COR-L47 (cell line): ENCODE measurements at places on chromosomes 3 and 15.

DNA sequence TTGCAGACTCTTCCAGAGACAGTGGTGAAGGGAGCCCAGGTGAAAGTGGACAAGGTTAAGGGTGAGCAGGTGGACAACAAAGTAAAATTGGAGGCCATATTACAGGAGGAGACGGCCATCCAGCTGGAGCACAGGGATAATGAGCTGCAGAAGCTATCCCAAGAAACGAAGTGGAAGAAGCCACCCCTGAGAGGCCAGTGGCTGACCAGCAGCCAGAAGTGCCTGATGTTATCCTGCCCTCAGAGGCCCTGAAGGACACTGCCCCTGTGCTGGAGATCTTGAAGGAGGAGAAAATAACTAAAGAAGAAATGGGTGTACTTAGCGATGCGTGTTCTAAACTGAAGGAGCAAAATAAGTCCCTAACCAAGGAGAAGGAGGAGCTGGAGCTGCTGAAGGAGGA, 107.6 kb downstream of the SMAD6 start:
- no peak for DNase-seq

GRCh38 chr3:42712688-42713372, 10.2 kb upstream of the HHATL start:
- no peak for DNase-seq

GRCh38 chr3:9403463-9403862, 6.0 kb downstream of the SETD5 start:
- DNase-seq: no peak

GRCh38 chr3:24272875-24273274, 221.8 kb downstream of the THRB start:
- no peak for DNase-seq

- DNase-seq: peak; percentile 64
Observed at GRCh38 chr3:195893516-195893915, 14.8 kb downstream of the TNK2 start.

DNA sequence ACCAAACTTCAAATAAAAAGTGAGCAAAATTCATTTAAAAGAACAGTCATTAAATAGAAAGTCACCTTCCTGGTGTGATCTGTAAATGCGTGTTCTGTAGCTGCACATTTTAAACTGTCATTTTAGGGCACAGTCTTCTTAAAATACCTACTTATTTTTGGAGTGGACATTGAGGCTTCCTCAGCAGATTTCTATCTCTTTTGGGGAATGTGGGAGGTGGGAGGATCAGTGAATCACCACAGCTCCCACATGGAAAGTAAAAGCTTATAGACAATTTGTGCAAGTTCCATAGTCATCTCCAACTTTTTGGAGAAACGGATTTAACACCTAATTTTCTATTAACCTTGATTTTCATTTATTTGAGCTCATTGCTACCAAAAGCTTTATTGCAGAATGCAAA, 21.0 kb upstream of the MOBP start:
- DNase-seq: no peak

DNA sequence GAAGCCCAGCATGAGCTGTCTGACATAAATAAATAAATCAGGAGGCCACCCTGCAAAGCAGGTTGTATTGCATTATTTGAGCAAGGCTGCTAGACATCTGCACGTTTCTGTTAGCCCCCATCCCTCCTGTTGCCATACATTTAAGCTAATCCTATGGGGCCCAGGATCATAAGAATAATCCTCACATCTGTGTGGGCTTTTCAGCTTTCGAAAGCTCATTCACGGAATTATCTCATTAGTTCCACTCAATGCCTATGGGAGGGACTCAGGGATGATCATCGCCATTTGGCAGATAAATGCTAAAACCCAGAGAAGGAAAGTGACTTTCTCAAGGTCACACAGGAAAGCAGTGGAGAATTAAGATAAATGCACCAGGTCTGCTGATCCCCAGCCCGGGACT, 123.4 kb downstream of the TLE3 start:
- no peak for DNase-seq

GRCh38 chr15:38788918-38789317, 224.3 kb upstream of the RASGRP1 start:
- no peak for DNase-seq

GRCh38 chr15:38389924-38390542, 63.9 kb upstream of the FAM98B start:
- DNase-seq: peak; percentile 24

DNA sequence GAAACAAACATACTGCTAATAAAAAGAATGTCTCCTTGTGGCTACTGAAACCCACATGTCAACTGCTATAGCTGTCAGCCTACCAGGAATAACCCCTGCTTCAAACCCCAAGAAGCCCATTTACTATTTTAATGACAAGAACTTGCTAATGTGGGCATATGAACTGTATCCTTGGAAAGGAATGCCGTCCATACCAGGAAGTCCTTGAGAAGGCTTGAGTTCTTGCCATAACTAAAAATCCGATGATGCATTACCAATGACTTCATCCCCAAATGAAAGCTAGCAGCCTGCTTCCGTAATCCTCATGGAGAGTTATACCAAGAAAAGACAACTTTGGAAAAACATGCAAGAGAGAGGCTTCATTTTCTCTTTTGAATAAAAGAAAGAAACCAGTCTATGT, 34.8 kb downstream of the MINDY4B start:
- DNase-seq: no peak
